ENCODE measurements at places on chromosomes 13 and 19. TPM values are rescaled to one million over a fixed set of nuclear protein-coding genes. Genes with fewer than 3 reads are reported as not detected.

GRCh38 chr19:36398571-36398970 lies 19.6 kb upstream of the ZFP14 start:
- no peak for DNase-seq

Gene ZNF558
- total RNA-seq = 44.2 TPM

DNA sequence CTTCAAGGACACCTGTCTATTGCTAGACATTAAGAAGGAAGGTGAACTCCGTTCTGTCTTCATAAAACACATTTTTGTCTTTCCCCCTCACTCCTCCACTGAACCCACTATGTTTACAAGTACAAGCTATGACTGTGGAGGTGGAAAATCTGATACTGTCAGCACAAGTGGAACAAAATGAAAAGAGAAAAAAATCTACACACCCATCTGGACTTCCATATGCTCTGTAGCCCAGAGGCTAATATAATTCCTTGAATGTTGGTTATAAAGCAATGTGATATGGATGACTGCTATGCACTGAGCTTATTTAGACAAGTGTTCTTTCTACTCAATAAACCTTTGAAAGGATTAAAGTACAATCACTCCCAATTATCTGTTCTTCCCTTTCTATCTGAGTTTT lies 713.5 kb downstream of the DIAPH3 start:
- DNase-seq = no peak

Gene STOML3
- total RNA-seq = 0.50 TPM

DNA sequence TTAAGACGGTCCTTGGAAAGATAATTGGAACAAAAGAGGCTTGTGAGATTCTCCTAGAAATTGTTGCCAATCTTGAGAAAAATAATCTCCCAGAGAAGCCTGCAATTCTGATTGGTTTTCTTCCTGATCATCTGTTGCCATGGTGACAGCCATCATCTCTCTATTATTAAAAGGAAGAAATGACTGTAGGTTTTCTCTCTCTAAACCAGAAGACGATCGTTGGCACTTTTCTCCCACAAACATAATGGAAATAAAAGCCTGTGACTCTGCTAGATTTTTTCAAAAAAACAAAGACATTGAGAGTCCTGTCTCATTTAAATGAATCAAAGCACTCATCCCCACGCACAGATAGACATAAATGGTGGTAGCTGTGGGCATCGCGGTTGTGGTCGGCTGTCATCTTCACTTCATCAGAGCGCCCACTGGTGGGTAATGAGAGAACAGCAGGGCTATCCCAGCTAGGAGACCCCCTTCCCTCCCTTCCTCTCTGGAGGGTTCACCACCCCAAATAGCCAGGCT lies 21.7 kb upstream of the CALM3 start:
- no peak for DNase-seq

Gene ZSCAN5C
- not detected for total RNA-seq

Gene COL4A1
- 56.6 TPM for total RNA-seq

Gene ZNF85
- 7.5 TPM for total RNA-seq

GRCh38 chr13:74629985-74630384 lies 495.8 kb upstream of the KLF12 start:
- no peak for DNase-seq

Gene ADGRE3
- total RNA-seq = 0.13 TPM

DNA sequence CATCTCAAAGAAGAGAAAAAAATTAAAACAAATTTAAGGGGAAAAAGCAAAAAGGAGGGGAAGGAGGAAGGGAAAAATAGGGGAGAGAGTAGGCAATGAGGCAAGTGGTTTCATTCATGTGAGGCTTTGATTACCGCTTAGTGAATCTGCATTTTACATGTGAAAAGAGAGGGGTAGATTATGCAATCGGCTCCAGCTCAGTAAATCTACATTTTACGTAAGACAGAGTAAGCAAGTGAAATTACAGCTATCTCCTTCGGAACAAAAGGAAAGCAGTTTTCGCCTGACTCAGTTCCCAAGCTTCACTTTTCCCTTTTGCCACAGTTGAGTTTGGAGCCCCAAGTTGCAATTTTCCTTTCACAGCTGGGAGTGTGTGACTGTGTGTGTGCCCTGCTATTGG lies 16.0 kb upstream of the OLFM2 start:
- no peak for DNase-seq

GRCh38 chr13:101492251-101492910 lies 39.9 kb downstream of the ITGBL1 start:
- no peak for DNase-seq

Gene FCAR
- total RNA-seq = not detected

Gene COMP
- 0.17 TPM for total RNA-seq

DNA sequence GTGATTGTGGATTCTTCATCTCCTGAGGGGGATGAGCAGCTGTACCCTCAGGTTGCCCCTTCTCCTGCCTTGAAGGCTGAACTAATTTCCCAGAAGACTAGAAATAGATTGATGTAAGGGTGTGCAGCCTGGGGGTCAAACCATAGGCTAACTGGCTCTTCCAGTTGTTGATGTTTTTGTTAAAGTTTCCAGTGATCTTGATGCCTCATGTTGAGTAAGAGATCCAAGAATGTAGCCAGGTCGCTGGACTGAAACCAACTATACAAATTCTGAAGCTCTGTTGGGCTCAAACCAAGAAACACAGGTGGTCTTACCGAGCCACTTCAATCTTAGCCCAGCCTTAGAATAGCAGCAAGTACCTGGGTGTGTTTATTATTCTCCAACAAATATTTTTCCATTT lies 391.8 kb downstream of the KLF5 start:
- DNase-seq = no peak

Gene B3GNT3
- total RNA-seq = 0.79 TPM

GRCh38 chr13:112928972-112929782 lies 39.8 kb upstream of the MCF2L start:
- no peak for DNase-seq

Gene FGF14
- total RNA-seq = 0.47 TPM

DNA sequence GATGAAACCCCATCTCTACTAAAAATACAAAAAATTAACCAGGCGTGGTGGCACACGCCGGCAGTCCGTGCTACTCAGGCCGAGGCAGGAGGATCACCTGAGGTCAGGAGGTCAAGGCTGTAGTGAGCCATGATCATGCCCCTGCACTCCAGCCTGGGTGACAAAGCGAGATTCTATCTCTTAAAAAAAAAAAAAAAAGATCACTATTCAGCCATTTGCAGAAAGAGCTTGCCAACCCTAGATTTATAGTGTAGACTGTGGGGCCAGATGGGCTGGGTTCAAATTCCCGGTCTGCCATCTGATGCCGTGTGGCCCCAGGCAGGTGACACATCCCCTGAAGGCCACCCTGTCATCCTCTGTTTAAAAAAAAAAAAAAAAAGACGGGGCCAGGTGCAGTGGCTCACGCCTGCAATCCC lies 28.9 kb downstream of the SMIM24 start:
- no peak for DNase-seq

- DNase-seq = no peak
These were observed 591.9 kb downstream of the DACH1 start for GRCh38 chr13:71274923-71275608.

Gene CADM4
- 10.6 TPM for total RNA-seq

GRCh38 chr19:45954156-45954555 lies 19.5 kb downstream of the NOVA2 start:
- no peak for DNase-seq

Gene IGFL2
- not detected for total RNA-seq

- DNase-seq = peak; percentile 88
These were observed 5.1 kb upstream of the MKNK2 start for GRCh38 chr19:2055931-2056836.

DNA sequence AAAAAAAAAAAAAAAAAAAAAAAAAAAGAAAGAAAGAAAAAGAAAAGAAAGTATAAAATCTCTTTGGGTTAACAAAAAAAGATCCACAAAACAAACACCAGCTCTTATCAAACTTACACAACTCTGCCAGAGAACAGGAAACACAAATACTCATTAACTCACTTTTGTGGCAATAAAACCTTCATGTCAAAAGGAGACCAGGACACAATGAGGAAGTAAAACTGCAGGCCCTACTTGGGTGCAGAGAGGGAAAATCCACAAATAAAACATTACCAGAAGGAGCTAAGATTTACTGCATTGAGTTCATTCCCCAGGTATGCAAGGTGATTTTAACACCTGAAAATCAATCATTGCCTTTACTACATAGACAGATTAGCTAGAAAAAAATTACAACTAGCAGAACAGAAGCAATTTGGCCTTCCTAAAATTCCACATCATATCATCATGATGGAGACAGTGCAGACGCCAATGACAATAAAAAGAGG lies 9.6 kb upstream of the CEACAM5 start:
- DNase-seq = no peak

- DNase-seq = no peak
These were observed 4.2 kb downstream of the FCHO1 start for GRCh38 chr19:17755443-17755890.

DNA sequence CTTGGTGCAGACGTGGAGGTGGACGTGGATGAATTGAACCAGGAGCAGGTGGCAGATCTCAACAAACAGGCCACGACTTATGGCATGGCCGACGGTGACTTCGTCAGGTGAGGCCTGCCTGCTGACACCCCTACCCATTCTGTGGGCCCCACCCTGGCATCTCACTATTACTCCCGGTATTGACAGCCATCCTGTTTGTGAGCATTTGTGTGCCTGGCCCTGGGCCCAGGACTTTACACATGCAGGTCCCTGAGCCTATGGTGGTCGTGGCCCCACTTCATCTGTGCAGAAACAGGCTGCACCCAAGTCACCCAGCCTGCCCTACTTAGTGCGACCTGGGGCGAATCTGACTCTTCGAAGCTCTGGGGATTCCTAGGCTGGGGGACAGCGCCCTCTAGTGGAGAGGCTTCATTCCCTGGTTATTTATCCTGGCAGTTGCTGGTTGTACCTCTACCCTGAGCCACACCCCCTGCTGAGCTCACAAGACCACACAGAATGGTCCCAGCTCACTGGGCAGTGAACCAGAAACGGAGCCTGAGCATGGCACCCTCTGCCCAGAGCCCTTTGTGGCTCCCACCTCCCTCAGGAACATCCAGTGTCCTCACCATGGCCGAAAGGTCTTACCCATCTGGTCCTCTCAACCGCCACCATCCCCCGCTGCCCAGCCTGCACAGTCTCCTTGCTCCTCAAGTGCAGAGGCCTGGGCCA lies 16.9 kb downstream of the ZNF296 start:
- DNase-seq = peak; percentile 64

GRCh38 chr13:79870123-79870522 lies 389.2 kb downstream of the NDFIP2 start:
- DNase-seq = no peak

DNA sequence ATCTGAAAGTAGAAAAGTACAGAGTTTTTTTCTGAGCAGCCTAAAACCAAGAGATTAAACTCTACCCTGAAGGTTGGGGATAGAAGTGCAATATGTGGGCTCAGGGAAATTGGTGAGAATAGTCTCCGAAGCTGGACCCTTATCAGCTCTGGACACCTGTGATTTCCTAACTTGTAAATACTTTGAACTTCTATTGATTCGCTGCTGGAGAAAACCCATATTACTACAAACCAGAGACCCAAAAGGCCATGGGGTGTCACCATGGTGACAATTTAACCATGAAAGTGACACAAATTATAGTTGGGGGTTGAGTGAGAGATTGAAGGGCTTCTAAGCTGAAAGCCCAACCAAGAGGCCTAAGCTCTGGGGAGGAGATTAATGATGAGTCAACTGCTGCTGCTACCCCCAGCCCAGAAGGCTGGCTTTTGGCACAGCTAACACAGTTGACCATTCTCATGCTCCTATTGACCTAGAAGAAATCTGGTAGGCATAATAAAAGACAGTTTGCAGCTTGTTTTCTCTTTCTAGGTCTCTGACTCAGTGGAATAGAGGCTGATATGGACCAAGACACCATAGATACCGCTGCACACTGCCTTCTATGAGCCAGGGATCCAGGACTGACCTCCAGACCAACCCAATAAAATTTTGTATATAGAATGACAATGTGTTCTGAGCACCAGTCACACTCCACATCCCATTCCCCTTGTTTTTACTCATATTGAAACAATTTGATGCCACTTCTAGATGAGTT lies 131.9 kb upstream of the FNDC3A start:
- no peak for DNase-seq

DNA sequence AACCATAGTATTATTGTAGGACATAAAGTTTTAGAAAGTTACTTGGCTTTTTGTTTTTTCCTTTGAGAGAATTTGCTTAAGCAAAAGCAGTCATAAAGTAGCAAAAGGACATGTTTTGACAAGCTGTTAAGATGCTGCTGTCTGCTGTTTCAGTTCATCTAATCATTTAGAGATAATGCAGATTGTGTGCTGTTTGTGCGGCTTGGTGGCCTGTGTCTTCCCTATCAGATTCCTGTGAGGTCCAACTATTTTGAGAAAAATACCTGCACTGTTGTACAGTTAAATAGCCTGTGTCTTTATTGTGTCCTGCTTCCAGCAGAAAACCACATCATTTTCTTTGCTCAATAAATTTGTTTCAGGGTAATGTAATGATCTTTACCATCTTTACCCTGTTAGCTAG lies 20.0 kb downstream of the UCHL3 start:
- no peak for DNase-seq

DNA sequence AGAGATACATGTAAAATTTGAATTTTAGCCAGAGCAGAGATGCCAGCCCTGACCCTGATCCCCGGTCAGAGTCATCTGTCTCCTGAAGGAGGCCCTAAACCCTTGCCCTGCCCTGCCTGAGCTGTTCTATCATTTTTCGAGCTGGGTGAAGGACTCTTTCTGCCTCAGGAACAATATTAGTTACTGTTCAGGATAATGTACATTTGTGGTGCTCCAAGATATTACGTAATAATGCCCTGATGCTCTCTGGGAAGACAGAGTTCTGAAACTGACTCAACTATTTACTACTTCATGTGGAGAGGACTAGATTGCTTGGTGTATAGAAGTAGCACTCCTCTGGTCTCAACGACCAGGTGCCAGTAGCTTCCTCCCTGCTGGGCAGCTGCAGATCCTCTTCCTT lies 37.9 kb upstream of the UBL3 start:
- DNase-seq = no peak

DNA sequence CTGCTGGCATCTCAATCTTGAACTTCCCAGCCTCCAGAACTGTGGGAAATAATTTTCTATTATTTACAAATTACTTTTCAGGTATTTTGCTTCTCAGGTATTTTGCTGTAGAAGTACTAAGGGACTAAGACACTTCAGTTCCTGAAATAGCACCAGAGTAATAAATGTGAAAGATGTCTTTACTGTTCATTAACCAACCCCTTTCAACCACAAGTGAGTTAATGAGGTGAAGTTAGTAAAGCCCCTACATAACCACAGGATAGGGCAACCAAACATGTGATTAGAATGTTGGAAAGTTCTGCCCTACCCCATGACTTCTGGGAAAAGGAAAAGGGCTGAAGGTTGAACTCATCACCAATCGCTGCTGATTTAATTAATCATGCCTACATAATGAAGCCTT lies 2.7 kb upstream of the ZNF345 start:
- DNase-seq = no peak

- DNase-seq = no peak
These were observed 3.9 kb downstream of the MIDN start for GRCh38 chr19:1252221-1252820.

GRCh38 chr13:24493356-24493755 lies 19.2 kb downstream of the PARP4 start:
- no peak for DNase-seq

Gene GTF3A
- 46.2 TPM for total RNA-seq

- DNase-seq = no peak
These were observed 276.4 kb downstream of the KCNRG start for GRCh38 chr13:50291611-50292010.

Gene TMEM221
- 10.8 TPM for total RNA-seq

GRCh38 chr13:99320693-99321481 lies 13.7 kb upstream of the GPR183 start:
- DNase-seq = no peak

Gene FFAR1
- total RNA-seq = 1.8 TPM
